Adrenal gland (tissue), 19 donors: ENCODE measurements at places on chromosomes 4 and X. TPM values are rescaled to one million over a fixed set of nuclear protein-coding genes. Genes with fewer than 3 reads are reported as not detected.

The C4orf36 gene
- 0.50 TPM for total RNA-seq

- no peak for DNase-seq
Measured at GRCh38 chr4:127709456-127709855, 20.7 kb upstream of the SLC25A31 start.

- no peak for DNase-seq
Measured at GRCh38 chr4:139858436-139859205, 193.0 kb downstream of the MGST2 start.

The ATP1B4 gene
- total RNA-seq: not detected

The SAGE1 gene
- total RNA-seq: not detected

DNA sequence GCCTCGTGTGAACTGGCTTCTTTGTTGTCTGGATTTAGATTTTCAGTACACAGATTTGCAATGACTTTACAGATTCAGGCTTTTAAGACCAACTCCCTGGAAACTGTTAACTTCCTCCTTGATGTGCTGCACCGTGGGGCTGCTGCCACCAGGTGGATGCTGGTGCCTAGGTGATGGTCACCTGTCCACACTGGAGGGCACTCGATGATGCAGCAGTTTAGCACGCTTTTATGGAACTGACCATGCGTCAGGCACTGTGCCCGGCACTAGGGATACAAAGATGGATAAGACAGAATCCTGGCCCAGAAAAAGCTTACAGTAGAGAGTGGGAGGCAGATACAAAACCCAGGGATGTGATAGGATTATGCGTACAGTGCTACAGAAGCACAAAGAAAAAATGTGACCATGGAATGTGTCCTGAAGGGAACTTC is 180.7 kb downstream of the CEP135 start:
- no peak for DNase-seq

DNA sequence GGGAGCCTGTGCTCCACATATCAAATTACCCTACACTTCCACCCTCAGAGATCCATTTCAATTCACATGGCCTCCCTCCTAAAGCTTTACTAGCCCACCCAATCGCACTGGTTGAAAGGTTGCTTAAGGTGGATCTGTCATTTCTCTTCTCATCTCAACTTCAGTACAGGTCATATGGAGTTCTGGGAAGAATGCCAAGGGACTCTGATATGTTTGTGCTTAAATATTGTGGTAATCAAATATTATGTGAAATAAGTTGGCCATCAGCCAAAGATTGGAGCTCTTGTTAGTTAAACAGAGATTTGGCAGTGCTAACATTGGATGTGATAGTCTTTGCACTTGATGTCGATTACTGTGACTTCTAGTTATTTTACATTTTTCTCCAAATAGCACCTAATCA is 20.5 kb downstream of the SEPTIN6 start:
- no peak for DNase-seq
